ENCODE measurements at places on chromosomes 16 and 17.

- H3K27me3 ChIP-seq: no peaks in the 10 kb centered on the region
- H3K4me3 ChIP-seq: peak overlapping the region; percentile 94
- peak; percentile 67 for DNase-seq
These were observed 486 bp downstream of the PIGS start for GRCh38 chr17:28570716-28571360.

DNA sequence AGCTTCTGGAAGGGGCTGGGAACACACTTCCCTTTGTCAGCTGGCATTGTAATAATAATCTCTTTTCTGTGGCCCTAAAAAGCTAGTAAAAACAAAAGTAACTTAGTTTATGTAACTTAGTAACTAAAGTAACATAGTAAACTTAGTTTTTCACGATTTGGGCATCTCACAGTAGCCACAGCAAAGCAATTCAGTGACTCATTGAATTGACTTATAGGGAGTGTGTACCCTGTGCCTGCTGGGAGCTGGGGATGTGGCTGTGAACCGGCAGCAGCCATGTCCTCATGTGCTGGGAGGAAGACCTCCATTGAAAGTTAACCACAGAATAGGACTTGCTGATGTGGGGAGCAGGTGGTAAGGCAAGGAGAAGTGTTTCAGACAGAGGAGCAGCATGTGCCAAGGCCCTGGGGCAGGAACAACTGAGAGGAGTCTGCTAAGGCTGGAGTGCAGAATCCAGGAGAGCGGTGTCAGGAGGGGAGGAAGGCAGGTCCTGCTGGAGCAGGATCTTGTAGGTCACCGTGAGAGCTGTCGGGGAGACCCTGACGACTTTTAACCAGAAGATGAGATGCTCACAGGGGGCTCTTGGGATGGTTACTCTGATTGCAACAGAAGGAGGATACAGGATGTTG, 112.8 kb downstream of the PLCG2 start:
- no peak overlapping the region for H3K27ac ChIP-seq
- no peak for DNase-seq
- H3K27me3 ChIP-seq: no peaks in the 10 kb centered on the region
- H3K36me3 ChIP-seq: no peaks in the 10 kb centered on the region
- no peaks in the 10 kb centered on the region for H3K4me1 ChIP-seq

GRCh38 chr16:24839347-24839972, 6.3 kb upstream of the SLC5A11 start:
- H3K36me3 ChIP-seq: no peaks in the 10 kb centered on the region
- H3K4me1 ChIP-seq: no peaks in the 10 kb centered on the region
- H3K4me3 ChIP-seq: no peak overlapping the region
- H3K27ac ChIP-seq: no peak overlapping the region

DNA sequence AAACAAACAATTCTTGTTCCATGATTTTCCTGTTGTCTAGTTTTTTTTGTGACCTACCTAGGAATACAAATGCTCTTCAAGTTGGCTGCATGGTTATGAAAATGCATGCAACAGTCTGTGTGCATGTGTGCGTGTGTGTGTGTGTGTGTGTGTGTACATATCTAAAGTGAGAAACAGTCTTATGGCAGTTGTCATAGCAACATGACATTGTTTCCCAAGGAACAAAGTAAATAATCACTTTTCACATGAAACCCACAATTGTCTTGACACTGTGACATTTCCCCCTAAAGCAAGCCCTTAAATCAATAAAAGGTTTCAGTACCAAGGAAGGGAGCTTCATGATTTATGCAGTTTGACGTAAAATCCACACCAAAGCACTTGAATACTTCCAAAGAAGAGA, 758.4 kb downstream of the CDH8 start:
- no peaks in the 10 kb centered on the region for H3K27me3 ChIP-seq
- no peaks in the 10 kb centered on the region for H3K36me3 ChIP-seq
- H3K4me3 ChIP-seq: no peak overlapping the region

GRCh38 chr16:59252317-59252716, 518.2 kb upstream of the GOT2 start:
- no peak for DNase-seq
- H3K4me1 ChIP-seq: no peaks in the 10 kb centered on the region
- no peak overlapping the region for H3K27ac ChIP-seq
- no peaks in the 10 kb centered on the region for H3K27me3 ChIP-seq
- H3K36me3 ChIP-seq: no peaks in the 10 kb centered on the region
